Uterus (tissue), 4 donors: ENCODE measurements at places on chromosomes 7 and 10. TPM values are rescaled to one million over a fixed set of nuclear protein-coding genes. Genes with fewer than 3 reads are reported as not detected.

ATOH7 gene
- total RNA-seq: not detected

DNA sequence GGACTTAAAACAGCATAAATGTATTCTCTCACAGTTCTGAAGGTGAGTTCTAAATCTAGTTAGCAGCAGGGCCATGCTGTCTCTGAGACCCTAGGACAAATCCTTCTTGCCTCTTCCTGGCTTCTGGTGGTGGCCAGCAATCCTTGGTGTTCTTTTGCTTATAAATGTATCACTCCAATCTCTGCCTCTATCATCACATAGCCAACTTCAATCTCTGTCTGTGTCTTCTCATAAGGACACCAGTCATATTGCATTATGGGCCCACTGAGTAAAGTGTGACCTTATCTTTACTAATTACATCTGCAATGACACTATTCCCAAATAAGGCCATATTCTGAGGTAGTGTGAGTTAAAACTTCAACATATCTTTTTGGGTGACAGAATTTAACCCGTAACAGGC is 778.9 kb downstream of the KCNMA1 start:
- no peaks in the 10 kb centered on the region for H3K36me3 ChIP-seq
- no peaks in the 10 kb centered on the region for H3K4me1 ChIP-seq
- no peaks in the 10 kb centered on the region for H3K27me3 ChIP-seq

DNA sequence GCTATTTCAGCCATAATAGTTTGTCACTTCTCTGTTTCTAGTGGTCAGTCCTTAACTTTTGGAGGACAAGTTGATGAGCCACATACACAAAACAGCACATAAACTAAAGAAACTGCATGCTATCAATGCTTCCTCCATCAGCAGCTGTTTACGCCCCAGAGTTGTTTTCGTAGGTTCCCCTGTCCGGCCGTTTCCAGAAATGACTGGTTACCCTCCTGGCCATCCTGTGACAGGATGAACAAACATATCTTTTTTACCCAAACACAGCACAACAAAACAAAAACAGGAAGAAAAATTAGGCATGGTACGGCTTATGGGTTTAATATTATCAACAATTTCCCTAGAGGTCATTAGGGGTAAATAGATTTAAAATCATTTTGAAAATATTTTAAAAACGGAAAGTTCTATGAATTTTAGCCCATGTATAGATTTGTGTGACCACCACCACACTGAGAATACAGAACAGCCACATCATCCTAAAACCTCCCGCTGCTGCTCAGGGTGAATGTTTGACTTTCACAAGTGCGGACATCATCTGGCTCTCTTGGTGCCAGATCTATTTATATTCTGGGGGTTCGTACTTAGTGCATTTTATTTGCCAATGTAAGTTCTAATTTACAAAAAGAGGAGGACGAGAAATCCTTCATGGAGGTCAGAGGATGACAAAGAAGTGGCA is 74.8 kb downstream of the HIPK2 start:
- no peak overlapping the region for H3K4me3 ChIP-seq
- DNase-seq: no peak
- H3K27me3 ChIP-seq: no peaks in the 10 kb centered on the region
- H3K36me3 ChIP-seq: no peaks in the 10 kb centered on the region

GRCh38 chr10:34526758-34527730 is 288.1 kb downstream of the PARD3 start:
- H3K4me3 ChIP-seq: no peak overlapping the region
- no peak overlapping the region for H3K27ac ChIP-seq
- no peak for DNase-seq
- H3K4me1 ChIP-seq: no peaks in the 10 kb centered on the region
